Kidney epithelial cell (primary cell): ENCODE measurements at places on chromosomes 6 and 20. TPM values are rescaled to one million over a fixed set of nuclear protein-coding genes. Genes with fewer than 3 reads are reported as not detected.

DNA sequence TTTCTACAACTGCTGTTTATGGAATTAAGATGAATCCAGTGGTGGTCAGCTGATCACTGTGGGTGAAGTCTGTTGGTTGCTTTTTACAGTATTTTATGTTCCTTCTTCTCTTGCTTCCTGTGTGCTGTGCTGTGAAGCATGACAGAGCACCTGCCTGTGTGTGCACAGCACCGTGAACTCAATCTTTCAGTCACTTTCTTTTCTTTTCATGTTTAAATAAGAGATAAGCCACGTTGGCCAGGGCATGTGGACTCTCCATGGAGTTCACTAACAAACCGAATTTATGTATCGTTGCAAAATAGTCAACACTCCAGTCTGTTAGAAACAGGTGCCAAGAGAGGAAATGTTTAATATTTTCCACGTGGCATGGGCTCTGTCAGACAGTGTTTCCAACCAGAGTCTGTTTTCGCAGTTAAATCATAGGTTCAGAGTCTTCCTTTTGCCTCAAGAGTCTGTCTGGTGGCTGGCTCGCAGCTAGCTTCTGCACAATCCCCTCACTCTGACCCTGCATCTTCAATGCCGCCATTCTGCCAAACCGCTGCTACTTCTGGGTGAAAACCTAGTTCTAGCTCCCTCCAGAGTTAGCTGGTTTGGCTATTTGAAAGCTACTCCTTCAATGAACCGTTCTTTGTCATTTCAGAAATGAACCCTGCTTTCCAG is 73.2 kb downstream of the QRSL1 start:
- peak; percentile 42 for DNase-seq

GRCh38 chr6:36364669-36365479 is 22.6 kb downstream of the ETV7 start:
- DNase-seq = no peak

HLA-B gene
- 484 and 545 TPM in 2 replicates for total RNA-seq

VGLL2 gene
- total RNA-seq = not detected in 2 replicates

HLA-DRA gene
- total RNA-seq = 0.38 and 0.62 TPM in 2 replicates

- no peak for DNase-seq
These were observed 13.1 kb downstream of the ITPR3 start for GRCh38 chr6:33634161-33634727.

- peak; percentile 10 for DNase-seq
These were observed 818.5 kb upstream of the FLRT3 start for GRCh38 chr20:15155848-15156401.

- DNase-seq = no peak
These were observed 6.4 kb downstream of the CDKAL1 start for GRCh38 chr6:20540683-20541082.

B3GALT4 gene
- total RNA-seq = 1.4 and 2.5 TPM in 2 replicates

GRCh38 chr6:25727028-25727427 is 27.5 kb upstream of the SLC17A4 start:
- no peak for DNase-seq

DNA sequence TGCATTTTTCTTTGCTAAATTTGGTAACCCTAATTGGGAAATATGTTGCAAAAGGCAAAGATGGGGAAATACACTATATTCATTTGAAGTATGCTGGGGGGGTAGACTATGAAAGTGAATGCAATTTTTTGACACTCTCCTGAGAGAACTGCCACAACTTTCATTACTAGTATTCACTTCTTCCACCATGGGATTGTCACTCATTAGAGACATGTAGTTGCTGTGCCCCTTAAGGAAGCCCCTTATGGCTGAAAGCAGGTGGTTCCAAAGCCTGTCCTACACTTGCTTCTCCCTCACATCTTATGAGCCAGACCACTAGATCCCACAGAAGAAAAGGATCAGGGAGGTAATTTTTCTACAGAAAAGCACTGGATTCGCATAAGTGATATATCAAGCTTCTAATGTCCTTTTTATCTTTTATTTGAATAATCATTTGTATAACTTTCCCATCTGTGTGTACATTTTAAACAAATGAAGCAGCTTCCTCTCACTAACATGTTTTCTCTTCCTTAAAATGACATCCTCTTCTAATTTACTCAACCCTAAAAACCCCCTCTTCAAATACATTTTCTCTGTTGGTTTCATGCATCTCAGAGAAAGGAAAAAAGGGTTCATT is 83.8 kb downstream of the GCLC start:
- no peak for DNase-seq

- DNase-seq = no peak
These were observed 68.1 kb upstream of the OGFRL1 start for GRCh38 chr6:71220466-71220865.

GRCh38 chr6:120384671-120385070 is 949.6 kb downstream of the TBC1D32 start:
- DNase-seq = no peak

DNA sequence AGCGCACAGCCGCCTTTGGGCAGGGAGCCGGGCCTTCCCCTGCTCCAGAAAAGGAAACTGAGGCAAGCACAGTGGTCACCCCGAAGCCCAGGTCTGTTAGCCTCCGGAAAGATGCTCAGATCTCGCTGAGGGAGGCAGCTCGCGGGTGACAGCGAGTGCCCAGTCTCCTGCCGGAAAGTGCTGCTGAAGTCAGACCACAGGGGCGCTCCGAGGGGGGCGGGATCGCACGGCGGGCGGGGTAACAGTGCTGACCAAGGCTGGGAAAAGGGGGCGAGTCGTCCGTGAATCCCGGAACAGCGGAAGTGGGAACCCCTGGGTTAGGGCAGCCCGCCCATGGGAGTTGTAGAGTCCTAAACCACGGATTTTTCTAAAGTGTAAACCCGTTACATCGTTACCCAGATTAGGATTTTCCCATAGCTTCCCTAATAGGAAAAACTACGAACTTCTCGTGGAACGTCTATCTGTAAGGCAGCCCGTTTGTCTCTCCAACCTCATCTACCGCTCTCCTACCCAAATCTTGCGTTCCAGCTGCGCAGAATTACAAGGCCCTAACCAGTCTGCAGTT is 504 bp downstream of the VPS16 start:
- no peak for DNase-seq
